ENCODE measurements at places on chromosomes 1 and 21.

DNA sequence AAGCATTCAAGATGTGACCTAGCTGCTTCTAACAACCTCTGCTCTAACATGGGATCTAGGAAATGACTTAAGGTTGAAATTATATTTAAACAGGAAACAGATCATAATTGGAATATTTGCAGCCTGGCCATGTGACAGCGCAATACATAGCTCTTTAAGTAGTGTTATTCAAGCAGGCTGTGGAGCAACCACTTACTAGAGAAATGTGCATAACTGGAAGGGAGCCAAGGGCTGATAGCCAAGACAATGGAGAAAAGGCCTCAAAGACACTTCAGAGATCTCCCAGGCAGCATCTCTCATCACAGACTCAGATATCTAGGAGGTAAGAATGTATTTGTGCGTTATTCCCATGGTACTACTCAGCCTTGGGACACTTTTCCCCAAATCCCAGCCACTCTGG, 823.0 kb upstream of the PRMT6 start:
- DNase-seq = no peak

DNA sequence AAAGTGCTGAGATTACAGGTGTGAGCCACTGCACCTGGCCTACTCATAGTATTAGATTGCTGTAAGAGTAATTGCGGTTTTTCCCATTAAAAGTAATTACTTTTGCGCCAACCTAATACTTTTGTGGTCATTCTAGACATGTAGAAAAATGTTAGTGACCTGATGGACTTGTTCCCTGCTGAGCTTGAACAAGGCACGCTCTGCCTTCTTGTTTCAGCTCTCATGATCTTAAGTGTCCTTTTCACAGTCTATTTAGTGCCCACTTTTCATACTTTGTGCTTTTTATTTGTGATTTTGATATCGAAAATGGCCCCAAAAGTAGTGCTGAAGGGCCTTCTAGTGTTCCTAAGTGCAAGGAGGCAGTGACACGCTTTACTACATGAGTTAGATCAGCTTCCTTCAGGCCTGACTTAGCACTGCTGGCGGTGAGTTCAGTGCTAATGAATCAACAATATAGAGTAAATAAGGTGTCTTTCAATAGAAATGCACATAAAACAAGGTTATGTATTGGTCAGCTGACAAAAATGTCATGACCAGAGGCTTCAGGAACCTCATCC, 5.6 kb upstream of the RD3 start:
- no peak for DNase-seq

DNA sequence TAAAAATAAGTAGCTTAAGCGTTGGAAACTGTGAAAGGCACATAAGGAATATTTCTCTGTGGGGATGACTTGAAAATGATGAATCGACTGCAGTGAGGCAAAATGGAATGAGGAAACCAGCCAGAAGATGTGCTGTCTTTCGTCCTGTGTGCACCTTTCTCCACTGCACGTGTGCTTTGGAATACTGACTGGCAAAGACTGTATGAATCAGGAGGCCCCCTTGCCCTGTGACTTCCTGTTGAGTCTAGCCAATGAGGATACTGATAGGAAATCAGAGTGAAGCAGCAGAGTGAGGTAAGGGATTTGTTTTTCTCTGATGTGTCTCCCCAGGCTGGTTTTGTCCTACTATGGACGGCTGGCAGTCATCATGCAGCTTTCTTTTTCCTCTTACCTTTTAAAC, 118.2 kb upstream of the ADGRL4 start:
- DNase-seq = no peak

DNA sequence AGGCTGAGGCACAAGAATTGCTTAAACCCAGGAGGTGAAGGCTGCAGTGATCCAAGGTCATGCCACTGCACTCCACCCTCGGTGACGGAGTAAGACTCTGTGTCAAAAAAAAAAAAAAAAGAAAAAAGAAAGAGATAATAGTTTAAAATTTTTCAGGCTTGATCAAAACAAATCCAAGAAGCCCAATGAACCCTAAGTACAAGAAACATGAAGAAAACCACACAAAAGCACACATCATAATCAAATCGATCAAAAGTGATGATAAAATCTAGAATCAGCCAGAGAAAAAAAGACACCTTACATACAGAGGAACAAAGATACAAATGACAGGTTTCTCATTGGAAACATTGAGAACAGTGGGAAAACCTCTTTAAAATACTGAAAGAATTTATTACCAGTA, 31.5 kb downstream of the LDLRAD1 start:
- no peak for DNase-seq

- DNase-seq = no peak
Observed at GRCh38 chr1:165143437-165144065, 213.0 kb downstream of the LMX1A start.

- DNase-seq = no peak
Observed at GRCh38 chr1:116852910-116853309, 56.8 kb upstream of the PTGFRN start.

- DNase-seq = no peak
Observed at GRCh38 chr21:17784180-17784598, 35.0 kb downstream of the C21orf91 start.

GRCh38 chr1:31793086-31793485, 22.7 kb downstream of the SPOCD1 start:
- DNase-seq = no peak

GRCh38 chr1:180623579-180624347, 8.1 kb upstream of the XPR1 start:
- no peak for DNase-seq

DNA sequence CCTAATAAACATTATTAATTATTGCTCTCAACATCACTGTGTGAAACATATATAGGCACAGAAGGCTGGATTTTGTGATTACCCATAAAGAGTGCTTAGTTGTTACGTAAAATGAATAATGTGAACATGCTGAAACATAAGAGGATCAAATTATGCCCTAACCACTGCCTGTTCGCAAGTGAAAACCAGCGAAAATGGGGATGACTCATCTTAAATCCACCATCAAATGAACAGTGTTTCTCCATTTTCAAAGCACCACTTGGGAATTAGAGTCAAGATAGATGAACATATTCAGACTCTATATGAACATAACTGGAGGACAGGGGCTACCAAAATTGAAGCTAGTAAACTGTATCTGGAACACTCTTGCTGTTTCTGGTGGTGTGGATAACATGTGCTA, 386.2 kb downstream of the HHIPL2 start:
- no peak for DNase-seq

DNA sequence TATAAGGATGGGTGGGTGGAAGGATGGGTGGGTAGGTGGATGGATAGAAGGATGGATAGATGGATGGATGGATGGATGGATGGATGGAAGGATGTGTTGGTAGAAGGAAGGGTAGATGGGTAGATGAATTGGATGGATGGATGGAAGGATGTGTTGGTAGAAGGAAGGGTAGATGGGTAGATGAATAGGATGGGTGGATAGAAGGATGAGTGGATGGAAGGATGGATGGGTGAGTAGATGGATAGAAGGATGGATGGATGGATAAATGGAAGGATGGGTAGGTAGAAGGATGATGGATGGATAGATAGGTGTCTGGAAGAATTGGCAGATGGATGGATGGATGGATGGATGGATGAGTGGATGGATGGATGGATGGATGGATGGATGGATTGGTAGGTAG, 6.0 kb downstream of the MASP2 start:
- no peak for DNase-seq

DNA sequence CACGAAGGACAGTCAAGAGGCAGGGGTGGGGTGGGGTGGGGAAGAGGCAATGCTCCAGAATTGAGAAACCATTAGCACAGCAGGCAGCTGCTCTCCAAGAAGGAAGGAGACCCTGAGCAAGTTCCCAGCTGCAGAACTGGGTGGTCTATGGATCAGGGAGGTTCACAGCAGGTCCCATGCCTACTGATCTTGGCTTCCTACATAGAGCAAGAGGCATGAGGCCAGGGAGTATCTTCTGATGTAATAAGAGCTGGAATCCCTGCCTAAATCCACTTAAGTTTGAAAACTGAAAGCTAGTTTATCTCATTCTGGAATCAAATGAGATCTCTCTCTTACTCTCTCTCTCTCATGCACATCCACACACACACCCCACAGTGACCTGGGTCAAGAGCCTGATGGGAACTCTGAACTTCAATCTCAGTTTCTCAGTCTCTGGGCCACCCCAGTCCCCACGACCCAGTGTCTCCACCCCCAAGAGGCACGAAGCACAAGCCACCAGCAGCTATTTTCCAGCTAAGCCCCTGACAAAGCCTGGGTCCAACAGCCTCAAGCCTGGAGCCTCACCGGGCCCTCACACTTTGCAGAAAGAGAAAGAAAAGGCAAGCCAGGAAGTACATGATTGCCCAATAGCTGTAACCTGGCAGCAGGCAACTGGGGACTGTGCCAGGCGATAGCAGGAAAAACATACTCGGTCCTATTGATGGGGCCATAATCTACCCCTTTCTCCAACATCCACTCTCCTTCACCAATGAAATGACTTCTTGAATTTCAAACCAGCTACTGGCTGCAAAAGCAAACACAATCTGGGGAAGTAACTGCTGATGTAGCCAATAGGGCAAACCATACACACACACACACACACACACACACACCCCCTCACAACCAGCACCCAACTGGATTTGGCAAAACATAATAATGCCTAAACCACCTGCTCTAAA, 2.2 kb downstream of the NUAK2 start:
- peak; percentile 30 for DNase-seq

DNA sequence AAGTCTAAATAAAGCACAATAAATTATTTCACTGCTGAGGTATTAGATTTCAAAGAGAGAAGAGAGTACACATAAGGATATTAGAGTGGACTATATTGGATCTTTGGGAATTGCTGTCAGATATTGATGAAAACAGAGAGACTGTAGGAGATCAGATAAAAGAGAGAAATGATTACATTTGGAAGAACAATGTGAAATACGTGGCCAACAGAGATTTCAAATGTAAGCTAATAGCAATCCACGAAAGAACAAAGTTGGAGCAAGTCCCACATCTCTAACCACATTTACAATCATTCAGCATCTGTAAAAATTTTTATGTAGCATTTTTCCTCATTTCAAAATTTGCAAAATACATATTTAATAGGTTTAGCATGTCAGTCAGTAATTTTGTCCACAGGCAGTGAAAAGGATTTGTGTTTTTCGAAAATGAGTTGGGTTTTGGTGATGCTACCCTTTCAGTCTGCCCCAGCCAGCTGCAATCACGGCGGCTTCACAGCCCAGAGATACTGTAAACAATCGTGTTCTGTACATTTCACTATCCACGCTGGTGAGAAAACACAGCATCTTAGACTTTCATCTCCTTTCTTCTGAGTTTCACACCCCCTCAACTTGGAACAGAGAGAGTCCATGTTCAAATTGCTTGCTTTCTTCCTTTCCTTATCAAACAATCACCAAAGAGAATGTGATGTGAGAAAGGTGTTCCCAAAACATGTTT, 209.1 kb upstream of the LYPLAL1 start:
- no peak for DNase-seq

DNA sequence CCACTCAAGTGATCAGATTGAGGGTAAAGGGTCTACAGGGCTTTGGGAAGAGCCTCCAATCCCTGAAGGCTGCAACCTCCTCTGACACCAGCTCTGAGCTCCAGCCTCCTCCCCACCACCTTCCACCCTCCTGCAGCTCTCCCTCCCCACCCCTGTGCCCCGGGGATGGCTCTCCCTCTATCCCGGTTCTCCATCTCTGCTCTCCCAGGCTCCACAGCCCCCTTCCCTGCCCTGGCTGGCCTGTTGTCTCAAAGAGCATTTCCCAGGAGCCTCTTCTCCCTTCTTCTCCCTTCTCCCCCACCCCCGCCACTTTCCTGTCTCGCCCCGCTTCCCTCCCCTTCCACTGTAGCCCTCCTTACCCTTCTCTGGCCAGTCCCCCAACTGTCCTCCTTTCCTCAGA, 1.1 kb downstream of the PLEKHA6 start:
- DNase-seq = no peak

- DNase-seq = no peak
Observed at GRCh38 chr1:40712997-40713396, 21.5 kb downstream of the NFYC start.

DNA sequence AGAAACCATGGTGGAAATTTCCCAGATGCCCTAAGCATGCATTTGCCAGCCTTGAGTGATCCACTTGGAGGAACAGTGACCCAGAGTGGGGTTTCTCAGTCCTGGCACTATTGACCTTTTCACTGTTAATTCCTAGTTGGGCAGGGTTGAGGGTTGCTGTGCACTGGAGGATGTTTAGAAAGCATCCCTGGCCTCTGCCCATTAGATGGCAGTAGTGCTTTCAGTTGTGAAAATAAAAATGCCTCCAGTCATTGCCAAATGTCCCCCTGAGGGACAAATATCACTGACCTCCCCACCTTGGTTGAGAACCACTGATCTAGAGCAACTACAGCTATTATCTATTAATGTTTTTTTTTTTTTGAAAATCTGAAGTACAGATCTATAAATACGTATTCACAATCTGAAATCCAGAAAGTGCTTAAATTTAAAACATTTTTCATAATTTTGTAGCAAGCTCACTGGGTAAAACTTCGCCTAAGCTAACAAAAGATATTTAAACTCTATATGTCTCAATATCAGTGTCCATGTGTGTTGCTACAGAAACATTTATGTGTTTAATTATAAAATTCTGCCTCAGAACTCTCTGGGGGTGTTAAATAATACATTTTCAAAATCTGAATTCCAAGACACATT, 27.3 kb downstream of the F3 start:
- DNase-seq = no peak

DNA sequence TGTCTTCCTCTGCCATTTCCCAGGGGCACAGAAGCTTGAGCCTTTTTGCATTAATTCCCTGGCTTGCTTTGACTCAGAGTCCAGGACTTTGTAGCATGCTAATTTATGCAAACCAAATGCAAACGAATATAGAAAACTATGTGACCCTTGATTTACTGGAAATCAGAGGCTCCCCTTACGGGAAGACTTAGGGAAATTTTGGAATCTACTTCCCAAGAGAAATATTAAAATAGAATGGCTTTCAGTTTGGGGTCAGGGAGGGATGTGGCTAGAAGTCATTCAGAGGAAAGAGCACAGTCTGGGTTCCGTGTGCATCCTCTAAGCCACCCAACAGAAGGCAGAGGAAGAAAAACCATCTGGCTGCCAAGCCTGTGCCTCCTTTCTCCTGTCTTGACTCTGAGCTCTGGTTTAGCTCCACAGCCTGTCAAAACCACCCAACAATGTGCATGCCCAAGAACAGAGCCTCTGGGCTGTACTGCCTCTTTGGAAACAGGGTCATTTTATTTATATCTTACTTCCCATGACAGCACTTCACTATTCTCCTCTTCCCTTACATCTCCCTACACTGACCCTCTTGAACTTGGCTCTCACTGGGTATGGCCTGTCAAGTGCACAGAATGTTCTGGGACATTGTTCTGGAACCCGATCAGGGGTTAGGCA, 30.1 kb downstream of the ATF3 start:
- DNase-seq = no peak

- no peak for DNase-seq
Observed at GRCh38 chr21:46093668-46094400, 4.1 kb upstream of the COL6A2 start.

- no peak for DNase-seq
Observed at GRCh38 chr21:39935716-39936115, 68.5 kb downstream of the PCP4 start.

GRCh38 chr1:9291914-9292360, 757 bp upstream of the SPSB1 start:
- DNase-seq = no peak

All from substantia nigra (tissue), 51 donors.